Stimulated activated CD8-positive, alpha-beta memory T cell treated with anti-CD3 and anti-CD28 coated beads, Interleukin-15, amount 100 ng/mL, for 1 hour (primary cell): ENCODE measurements at places on chromosomes 7 and 10.

DNA sequence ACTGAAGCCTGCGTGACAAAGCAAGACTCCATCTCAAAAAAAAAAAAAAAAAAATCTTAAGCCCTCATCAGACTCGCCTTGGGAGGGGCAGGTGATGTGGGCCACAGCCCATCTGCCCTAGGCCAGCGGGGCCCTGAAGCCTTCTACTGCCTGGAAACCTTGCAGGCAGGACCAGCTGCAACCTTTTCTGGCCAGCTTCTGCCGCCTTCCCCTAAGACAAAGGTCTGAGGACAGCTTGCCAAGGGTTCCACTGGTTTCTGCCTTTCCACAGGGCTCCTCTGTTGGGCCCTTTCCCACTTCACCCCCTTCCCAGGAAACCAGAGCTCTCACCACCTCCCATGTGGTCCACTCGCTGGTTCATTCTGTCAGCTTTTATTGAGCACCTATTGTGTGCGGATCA lies 35.2 kb downstream of the UBTD1 start:
- no peak for DNase-seq

- no peak for DNase-seq
Measured at GRCh38 chr10:29636178-29636577, 1.4 kb upstream of the SVIL start.

- no peak for DNase-seq
Measured at GRCh38 chr10:283140-283479, 147.9 kb downstream of the ZMYND11 start.

GRCh38 chr7:67754651-67755050 lies 758.0 kb downstream of the TYW1 start:
- DNase-seq: no peak

DNA sequence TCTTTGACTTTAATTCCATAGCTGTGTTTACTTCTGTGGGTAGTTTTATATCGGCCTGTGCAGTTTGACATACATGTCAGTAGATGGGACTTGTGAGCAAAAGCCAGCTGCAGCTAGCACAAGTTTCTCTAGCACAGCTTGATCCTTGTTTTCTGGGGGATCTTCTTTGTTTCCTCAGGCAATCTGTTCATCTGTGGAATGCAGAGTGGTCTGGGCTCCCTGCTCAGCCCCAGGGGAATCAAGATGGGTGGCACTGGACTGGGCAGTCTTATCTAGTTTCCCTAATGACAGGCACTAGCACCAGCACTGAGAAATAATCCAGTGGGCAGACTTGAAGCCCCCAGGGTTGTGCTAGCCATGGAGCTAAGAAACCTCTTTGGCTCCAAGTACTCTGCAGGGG lies 40.8 kb downstream of the CYP2C19 start:
- DNase-seq: no peak

DNA sequence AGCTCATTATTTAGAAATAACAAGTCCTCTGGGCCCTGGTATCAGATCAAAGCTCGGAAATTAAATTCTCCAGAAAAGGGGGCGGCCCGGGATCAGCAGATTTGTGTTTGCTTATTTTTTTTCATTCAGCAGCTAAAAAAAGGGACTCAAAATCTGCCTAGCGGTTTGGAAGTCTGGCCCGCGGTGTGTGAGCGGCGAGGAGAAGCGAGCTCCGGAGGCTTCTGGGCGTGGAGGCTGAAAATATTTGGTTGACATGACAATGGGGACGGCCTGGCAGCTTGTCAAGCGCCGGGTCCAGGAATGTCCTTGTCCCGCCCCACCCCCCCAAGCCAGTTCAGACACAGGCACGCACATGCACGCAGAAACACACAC lies 43.4 kb downstream of the FOXL3 start:
- no peak for DNase-seq

DNA sequence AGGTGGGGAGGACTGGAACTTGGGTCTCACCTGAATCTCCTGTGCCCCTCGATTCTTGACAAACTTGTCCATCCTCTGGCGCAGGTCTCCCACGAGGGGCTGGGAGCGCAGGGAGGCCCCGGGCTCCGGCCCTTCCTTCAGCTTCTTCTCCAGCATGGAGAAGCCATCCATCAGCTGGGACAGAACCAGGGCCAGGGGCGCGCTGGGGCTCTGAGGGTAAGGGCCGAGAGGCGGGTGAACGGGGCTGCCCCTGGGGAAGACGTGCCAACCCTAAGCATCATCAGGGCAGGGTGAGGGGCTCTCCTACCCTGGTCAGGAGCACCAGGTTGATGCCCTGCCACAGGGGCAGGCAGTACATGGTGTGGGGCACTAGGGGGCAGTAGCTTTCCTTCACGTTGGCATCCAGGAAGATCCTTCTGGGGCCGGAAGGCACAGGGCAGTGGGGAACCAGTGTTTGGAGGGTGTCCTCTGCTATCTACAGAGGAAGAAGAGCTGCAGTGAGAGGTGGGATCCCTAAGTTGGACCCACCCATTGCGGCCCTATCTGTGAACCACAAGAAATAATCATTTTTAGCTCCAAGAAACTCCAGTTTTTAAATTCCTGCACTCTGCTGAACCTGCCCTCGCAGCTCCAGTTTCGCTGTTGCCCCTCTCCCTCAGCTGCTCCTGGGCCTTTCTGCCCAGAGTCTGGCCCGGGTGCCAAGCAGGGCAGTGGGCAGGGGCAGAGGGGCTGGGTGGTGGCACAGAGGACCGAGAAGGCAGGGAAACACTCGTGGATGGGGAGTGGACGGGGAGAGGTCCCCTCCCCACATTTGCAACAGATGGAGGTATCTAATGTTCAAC lies 10.8 kb upstream of the PYROXD2 start:
- no peak for DNase-seq

GRCh38 chr10:62805231-62806099 lies 945 bp downstream of the ADO start:
- DNase-seq: no peak

GRCh38 chr10:83880252-83880791 lies 259.0 kb upstream of the GHITM start:
- no peak for DNase-seq

DNA sequence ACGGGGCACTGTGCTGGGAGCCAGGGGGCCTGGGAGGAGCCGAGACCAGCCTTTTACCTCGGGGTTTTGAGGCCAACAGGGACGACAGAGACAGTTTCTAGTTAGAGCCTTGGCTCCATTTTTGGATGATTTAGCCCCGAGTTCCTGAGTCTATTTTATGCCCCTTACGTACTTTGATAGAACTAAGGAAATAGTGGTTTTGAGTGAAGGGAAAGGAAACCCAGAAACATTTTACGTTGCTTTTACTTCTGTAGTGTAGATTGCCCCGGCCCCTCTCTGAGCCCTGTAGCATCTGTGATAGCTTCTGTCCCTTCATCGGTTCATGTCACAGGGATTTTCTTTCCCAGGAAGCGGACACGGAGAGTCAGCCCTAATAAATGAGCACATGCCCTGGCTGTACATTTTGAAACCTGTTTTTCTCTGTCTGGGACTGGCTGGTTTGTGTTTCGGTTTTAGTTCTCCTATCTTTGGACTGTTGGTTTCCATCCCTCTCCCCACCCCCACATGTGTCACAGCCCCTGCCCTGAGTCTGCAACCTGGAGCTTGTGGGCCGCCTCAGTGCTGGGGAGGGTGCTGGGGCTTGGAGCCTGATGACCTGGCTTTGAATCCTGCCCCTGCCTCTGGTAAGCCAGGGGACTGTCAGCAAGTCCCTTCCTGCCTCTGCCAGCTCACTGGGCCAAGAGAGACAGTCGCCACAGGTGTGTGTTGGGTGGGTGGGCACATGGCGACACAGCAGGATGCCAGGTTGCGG lies 6.9 kb upstream of the ORAI2 start:
- peak; percentile 33 for DNase-seq

GRCh38 chr7:36736899-36737211 lies 12.6 kb upstream of the AOAH start:
- DNase-seq: no peak

GRCh38 chr7:102918845-102919244 lies 6.0 kb downstream of the LRRC17 start:
- DNase-seq: no peak

DNA sequence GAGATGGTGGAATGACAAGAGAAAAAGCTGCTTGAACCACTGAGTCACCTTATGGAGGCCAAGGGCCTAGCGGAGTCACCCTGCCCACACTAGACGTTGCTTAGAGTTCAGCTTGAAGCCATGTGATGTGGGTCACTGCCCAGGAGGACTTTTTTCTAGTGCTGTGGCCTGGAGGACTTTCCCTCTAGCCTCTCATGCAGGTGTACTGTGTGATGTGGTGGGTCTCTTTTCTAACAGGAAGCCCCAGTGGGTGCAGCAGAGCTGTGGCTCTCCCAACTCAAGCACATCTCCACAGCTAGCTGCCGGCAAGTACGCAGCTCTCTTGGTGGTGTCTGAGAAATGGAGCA lies 13.6 kb downstream of the POR start:
- DNase-seq: no peak
